ENCODE measurements at places on chromosomes 12 and 14.

GRCh38 chr14:55388160-55388559 lies 23.5 kb downstream of the ATG14 start:
- DNase-seq: no peak

- DNase-seq: no peak
Measured at GRCh38 chr12:79871621-79872020, 63.3 kb downstream of the PPP1R12A start.

DNA sequence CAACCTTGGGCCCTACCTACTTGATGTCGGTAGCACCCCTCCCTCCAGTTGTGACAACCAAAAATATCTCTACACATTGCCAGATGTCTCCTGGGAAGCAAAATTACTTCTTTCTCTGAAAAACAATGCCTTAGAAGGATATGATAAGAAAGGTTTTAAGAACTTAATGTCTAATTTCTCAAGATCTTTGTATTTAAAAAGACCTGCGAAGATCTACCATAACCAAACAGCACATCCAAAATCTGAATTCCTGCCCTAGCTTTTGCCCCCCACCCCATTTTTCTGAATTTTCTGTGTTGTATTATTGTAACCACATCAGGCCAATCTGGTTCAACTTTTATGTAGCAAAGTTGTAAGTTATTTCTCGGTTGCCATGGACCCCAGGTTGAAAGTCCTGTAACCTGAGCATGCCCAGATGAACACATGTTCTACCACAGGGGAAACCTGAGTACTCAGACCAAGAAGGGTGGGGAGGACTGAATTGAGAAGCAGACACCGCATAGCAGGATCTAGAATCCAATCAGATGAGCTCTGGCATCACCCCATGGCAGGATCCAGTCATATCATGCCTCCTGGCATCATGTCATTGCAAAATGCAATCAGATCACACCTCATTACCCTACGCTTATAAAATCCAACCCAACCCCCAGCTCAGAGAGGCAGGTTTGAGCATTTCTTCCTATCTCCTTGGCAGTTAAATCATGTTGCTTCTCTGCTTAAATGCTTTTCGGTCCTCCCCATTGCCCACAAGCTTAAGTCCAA lies 8.7 kb downstream of the TMEM253 start:
- peak; percentile 54 for DNase-seq

- DNase-seq: no peak
Measured at GRCh38 chr14:37116933-37117849, 55.2 kb downstream of the SLC25A21 start.

- no peak for DNase-seq
Measured at GRCh38 chr12:50458606-50459005, 46.2 kb upstream of the DIP2B start.

DNA sequence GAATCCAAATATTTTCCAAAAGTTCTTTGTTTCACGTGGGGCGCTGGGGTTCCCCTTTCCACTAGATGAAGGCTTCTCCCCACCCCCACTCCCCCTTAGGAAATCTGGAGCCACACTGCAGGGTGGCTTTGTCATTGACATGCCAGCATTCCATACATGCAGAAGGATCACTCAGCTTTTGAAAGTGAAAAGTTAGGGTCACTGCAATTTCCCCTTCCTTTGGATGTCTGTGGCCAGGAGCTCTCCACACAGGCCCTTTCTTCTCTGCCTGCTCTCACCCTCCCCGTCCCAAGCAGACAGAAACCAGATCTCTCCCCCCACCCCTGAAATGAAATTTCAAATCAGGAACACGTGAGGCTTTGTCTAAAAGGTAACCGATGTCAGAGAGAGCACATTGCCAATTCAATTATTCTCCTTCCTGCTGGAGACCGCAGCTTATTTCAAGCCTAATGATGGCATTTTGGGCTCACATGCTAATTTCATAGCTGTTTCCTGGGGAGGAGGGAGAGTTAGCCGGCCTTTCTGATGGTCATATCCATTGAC lies 153.9 kb upstream of the RFLNA start:
- DNase-seq: no peak

- peak; percentile 24 for DNase-seq
Measured at GRCh38 chr12:53325511-53326061, 4.2 kb upstream of the AAAS start.

- DNase-seq: no peak
Measured at GRCh38 chr14:59627011-59627520, 50.5 kb upstream of the CCDC175 start.

GRCh38 chr12:123794027-123794426 lies 31.9 kb downstream of the DNAH10 start:
- no peak for DNase-seq

DNA sequence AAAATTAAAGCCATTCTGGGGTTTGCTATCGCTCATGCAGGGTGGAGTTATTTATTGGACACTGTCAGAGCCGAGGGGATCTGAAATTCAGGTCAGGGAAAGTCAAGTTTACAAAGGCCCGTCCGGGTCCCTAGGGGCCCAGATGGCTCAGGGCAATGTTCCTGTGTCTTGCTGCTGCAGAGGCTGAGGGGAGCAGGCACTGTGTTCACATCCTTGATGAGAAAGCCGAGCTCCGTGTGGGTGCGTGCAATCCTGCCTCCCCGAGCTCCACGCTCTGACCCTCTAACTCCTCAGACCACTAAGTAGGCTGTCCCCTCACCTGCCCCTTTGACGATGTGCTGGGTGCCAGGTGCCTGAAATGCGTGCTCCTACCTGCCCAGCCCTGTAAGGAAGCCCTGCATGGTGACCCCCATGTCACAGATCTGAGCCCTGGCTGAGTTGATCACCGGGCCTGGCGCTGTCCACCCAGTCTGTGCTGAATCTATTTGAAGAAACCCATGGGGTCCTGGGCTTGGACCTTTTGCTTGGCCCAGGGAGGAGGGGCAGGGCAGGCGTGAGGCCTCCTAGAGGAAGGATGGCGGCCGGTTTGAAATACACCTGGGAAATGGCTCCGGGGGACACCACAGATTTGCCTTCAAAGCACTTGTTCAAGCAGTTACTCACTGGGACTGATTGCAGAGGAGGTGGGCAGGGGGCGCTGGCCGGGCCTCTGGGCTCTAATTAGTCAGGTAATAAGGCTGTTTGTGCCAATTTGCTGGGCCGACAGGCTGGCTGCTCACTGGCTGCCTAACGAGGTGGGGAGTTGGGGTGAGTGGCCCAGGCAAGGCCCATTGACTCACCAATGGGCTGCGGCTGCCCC lies 204.3 kb downstream of the KIF26A start:
- no peak for DNase-seq

- no peak for DNase-seq
Measured at GRCh38 chr12:3998968-3999792, 126.0 kb upstream of the PARP11 start.

GRCh38 chr14:54749180-54749579 lies 153.4 kb downstream of the GCH1 start:
- DNase-seq: no peak

- no peak for DNase-seq
Measured at GRCh38 chr14:73457924-73458182, 493 bp downstream of the NUMB start.

GRCh38 chr12:54373649-54374561 lies 9.6 kb upstream of the GPR84 start:
- no peak for DNase-seq

DNA sequence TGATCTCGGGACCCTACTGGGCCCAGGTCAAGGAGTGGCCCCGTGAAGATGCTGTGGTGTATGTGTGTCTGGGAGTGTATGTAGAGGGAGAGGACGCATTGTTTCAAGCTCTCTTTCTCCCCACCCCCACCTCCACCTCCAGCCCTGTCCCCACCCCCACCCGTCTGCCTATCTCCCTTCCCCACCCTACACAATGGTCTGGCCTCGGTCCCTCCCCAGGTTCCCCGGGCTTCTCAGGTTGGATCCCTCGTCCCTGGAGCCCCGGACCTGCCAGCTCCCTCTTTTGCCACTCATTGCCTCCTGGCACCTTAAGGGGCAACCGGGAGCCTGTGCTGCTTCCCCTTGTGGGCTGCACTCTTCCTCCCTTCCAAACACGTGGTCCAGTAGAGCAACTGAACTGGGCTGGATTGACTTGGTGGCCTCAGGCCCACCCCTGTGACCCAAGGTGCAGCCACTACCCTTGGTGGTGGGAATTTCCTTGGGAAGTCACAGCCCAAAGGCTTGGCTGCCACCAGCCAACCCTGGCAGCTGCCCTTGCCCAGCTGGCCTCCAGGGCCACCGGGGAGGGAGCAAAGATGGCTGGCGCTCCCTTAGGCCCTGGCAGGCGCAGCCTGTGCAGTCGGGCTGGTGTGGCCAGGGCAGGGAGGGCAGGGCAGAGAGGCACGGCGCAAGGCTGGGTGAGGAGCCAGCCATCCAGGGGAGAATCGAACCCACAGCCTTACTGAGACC lies 628 bp downstream of the VRTN start:
- DNase-seq: no peak

DNA sequence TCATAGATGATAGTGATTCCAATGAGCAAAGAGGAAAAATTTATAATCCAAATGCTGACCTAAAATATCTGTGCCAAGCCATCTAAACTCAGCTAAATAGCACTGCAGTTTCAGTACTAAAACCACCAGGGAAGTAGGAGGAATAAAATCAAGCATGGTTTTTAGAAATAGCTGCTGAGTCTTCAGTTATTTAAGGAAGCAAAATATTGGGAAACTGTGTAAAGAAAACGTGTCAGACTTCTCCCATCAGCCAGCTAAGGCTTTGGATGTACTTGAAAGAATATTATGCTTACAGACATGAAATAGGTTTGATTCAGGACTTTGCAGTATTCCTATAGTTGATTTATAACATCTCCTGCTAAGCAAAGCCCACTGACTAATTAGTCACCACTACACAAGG lies 24.7 kb downstream of the CLEC2D start:
- DNase-seq: no peak

DNA sequence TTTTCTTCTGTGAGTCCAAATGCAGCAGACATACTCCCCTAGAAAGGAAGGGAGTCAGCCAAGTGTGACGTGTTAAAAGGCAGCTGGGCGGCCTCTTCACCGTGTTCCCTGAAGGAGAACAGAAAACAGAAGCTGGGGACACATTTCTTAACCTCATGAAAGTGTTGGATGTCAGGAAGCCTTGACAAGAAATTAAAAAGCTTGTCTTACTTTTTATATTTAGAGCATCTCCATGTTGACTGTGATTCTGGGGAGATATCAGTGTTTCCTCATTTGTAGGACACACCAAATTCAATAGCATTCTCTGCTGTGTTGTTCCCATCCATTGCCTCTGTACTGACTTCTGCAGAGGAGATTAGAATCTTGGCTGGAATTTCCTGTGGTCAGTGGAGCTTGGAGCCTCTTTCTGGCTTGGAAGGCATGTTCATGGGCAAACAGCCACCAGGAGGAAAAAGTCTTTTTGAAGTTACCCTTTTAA lies 93.7 kb downstream of the RMST start:
- no peak for DNase-seq
